ENCODE measurements at places on chromosomes 6 and 20.

DNA sequence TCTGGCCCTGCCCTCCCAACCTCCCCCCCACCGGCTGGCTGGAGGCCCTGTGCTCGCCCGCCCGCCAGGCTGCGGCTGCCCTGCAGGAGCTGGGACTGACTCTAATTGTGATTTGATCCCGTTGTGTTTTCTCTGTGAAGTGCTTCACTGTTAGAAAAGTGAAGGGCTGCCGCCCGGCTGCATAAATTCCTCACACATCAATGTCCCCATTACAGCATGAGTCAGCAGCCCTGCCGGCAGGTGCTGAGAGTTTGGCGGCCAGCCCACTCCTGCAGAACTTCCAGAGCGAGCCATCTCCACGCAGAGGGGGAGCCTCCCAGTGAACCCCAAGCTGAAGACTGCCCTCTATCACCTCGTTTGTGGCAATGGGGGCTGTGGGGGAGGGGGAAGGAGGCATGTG, 137.9 kb downstream of the DLL1 start:
- DNase-seq = peak; percentile 54

- no peak for DNase-seq
These were observed 19.5 kb downstream of the KIZ start for GRCh38 chr20:21145424-21145823.

- peak; percentile 19 for DNase-seq
These were observed 259.0 kb downstream of the SYNE1 start for GRCh38 chr6:152378169-152378568.

GRCh38 chr6:31826793-31827285, 699 bp upstream of the HSPA1B start:
- no peak for DNase-seq

- DNase-seq = peak; percentile 86
These were observed 329.6 kb downstream of the GRIK2 start for GRCh38 chr6:101722991-101723579.

DNA sequence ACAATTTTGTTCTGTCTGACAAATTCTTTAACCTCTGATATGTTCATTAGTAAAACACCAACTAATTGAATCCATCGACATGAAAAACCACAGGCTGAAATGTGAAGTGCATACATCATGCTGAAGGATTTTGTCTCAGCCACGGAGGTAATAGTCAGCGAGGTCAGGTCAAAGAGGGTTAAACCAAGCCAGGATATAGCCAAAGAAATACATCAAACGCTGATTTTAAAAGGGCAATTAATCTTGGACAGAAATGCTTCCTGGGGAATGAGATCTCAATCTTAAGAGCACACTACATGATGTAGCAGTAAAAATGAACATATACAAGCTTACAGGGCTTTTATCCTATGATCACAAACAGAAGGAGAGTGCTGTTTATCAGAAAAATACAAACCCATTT, 106.7 kb downstream of the PRDM1 start:
- peak; percentile 35 for DNase-seq

GRCh38 chr6:1689141-1689540, 79.4 kb downstream of the FOXC1 start:
- DNase-seq = no peak

DNA sequence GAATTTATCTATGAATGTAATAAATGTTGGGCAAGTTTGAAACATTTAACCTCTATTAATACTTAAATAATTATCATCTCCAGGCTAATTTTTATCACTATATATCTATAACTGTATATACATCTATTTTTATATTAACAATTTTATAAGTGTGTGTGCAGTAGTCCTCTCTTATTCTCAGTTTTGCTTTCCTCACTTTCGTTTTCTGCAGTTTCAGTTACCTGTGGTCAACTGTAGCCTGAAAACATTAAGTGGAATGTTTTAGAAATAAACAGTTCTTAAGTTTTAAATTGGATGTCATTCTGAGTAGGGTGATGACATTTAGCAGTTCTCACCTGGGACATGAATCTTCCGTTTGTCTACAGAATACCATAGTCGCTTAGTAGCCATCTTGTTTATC, 379.4 kb upstream of the MAN1A1 start:
- no peak for DNase-seq

DNA sequence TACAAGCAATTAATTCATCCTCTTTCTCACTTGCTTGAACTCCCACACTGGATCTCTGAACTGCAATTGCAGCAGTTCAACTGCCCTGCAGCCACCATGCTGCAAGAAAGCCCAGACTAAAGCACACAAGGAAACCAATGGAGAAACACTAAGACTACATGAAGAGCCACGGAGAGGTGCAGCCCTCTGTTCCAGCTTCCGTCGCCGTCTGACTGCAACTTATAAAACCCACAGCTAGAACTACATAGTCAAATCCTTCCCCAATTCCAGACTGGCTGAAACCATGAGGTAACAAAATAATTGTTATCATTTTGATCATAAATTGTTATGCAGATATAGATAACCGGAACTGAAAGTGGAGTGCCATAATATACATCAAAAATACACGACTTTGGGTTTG, 21.1 kb upstream of the THEMIS start:
- DNase-seq = no peak

DNA sequence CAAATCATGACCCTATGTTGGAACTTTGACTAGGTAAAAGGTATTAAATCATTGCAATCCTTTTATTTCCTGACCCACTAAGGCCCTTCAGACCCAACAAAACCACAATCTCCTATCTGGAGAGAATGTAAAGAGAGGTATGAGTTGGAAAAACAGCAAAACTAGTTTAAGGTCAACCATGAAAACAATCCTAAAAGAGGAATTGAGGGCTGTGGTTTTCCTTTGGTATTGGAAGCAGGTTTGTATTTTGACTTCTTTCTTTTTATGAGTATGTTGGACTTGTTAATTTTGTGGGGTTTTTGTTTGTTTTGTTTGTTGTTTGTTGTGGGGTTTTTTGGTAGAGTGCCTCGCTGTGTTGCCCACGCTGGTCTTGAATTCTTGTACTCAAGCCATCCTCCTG, 4.7 kb upstream of the SEC63 start:
- no peak for DNase-seq

GRCh38 chr6:36128073-36128472, 2.2 kb upstream of the MAPK13 start:
- DNase-seq = no peak

DNA sequence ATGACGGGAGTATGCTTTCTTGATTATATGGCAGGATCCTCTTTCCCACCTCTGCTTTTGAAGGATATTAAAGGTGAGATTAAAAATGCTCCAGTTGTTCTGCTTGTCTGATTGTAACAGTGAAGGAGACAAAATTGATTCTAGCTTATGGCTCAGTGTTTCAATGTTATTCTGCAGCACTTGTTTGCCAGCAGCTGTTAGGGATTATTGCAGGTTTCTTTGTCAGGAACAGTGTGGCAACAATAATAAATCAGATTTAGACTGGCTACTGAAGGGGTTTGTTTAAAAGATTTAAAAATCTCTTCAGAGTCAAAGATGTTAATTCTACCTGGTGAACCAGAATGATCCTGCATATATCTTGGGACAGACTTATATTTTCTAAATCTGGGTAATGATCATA, 126.9 kb downstream of the LAMA2 start:
- no peak for DNase-seq

GRCh38 chr6:3337521-3338350, 79.0 kb downstream of the PSMG4 start:
- DNase-seq = no peak

All from astrocyte of the spinal cord (primary cell).